Esophagus muscularis mucosa (tissue), 4 donors: ENCODE measurements at places on chromosomes 2 and 18.

DNA sequence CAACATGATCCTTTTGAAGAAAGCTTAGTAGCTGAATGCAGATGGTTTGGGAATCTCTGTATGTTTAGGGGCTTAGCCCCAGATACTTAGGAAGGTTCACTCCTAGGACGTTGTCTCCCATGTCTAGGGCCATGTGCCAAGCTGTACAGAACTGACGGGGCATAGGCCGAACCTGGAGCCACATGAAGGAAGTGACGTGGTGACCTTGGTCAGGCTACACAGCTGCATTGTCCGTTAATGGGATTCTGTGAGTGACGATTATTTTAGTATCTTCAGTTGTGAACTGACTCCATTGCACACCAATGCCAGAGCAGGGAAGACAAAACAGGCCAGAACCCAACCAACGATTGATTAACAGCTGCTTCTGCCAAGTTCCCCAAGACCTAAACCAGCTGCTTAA is 139.3 kb downstream of the TPO start:
- DNase-seq, result no peak

- no peak for DNase-seq
Measured at GRCh38 chr2:109297566-109298490, 168.8 kb downstream of the SH3RF3 start.

DNA sequence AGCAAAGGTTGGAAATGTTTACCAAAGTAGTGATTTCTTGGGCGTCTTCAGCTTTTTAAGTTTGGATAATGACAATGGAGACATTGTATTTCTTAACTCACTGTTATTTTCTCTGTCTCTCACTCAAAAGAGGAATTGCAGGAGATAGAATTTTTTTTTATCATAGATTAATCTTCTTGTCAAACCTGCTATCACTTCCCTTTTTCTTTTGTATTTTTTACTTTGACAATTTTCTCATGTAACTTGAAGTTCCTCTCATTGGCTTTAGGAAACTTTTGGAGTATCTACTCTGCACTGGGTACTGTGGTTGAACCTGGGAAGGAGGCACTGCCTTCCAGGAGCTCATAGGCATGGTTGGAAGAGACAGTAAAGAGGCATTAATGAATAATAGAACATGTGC is 489.1 kb downstream of the CNTNAP5 start:
- no peak for DNase-seq

DNA sequence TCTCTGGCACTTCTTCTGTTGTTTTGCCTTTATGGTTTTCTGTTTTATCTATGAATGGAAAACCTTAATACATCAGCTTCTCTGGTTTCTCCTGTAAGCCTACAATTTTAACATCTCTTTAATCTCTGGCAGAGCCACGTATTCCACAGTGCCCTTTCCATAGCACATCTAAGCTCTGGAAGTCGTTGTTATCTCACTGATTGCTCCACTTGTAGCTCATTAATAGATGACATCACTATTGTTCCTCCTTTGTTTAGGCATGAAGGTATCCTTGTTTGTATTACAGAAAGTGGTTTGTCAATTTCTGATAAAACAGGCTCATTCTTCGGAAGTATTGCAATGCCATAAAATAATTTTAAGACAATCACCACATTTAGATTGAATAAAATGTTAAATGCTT is 185.2 kb downstream of the ZNF804A start:
- no peak for DNase-seq

- peak; percentile 66 for DNase-seq
Measured at GRCh38 chr2:191311156-191311555, 66.0 kb downstream of the MYO1B start.
